Activated T-cell treated with anti-CD3 and anti-CD28 coated beads, Interleukin-2, amount 50 U/mL, for 72 hours (primary cell): ENCODE measurements at places on chromosomes 11 and 22. TPM values are rescaled to one million over a fixed set of nuclear protein-coding genes. Genes with fewer than 3 reads are reported as not detected.

GRCh38 chr11:121933294-121933693 lies 182.7 kb downstream of the BLID start:
- no peak for DNase-seq

The POU2AF3 gene
- not detected for total RNA-seq

DNA sequence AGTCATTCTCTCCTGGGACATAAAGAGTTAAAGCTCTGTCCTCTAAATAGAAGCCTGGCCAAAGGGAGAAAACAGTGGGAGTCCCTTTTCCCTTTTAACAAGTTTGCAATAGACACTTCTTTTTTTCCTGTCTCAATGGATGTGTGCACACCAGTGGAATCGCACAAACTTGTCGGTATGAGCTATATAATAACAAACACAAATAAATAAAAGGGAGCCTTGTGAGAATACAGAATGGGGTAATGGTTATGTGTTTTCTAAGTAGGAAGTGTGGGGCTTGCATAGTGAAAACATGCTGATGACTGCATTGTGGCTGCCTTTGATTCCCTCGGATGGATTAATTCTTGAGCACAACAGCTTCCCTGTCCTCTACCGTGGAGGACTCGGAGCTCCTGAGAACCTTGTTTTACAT lies 131.9 kb downstream of the WNT7B start:
- no peak for DNase-seq

- DNase-seq, result no peak
Measured at GRCh38 chr11:15145615-15146014, 30.9 kb downstream of the INSC start.

The NTM gene
- not detected for total RNA-seq

DNA sequence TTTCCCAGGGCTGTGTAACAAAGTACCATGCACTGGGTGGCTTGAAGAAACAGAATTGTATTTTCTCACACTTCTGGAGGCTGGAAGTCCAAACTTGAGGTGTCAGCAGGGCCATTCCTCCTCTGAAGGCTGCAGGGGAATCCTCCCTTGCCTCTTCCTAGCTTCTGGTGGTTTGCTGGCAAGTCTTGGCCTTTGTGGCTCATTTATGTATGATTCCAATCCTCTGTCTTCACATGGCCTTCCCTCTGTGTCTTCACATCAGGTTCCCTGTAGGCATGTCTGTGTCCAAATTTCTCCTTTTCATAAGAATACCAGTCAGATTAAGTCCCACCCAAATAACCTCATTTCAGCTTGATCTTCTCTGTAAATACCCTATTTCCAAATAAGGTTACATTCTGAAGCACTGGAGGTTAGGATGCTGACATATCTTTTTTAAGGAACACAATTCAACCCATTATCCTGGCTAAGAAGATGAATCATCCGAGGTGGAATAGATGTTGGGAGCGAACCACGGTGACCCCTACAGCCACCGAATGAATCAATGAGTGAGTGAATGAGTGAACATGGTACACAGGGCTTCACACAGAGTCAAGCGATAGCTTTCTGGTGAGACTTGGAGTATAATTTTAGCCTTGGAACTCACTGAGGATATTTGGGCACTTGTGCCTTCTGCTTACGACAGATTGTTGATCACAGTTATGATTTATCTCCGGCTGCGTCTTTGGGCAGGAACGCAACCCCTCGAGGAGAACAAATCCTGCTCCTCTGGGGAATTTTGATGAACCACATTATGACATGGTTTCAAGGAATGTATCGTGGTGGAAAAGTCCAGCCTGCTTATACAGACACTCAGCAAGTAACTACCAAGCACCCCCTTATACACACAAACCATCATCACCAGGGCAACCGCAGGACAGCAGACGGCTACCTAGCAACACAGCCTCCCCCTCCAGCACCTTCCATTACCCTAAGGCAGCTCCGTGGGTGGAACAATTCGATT lies 34.3 kb upstream of the MICAL2 start:
- no peak for DNase-seq

The TSGA10IP gene
- total RNA-seq, result not detected

The TMEM126B gene
- 55.2 TPM for total RNA-seq

The OR5B21 gene
- not detected for total RNA-seq

DNA sequence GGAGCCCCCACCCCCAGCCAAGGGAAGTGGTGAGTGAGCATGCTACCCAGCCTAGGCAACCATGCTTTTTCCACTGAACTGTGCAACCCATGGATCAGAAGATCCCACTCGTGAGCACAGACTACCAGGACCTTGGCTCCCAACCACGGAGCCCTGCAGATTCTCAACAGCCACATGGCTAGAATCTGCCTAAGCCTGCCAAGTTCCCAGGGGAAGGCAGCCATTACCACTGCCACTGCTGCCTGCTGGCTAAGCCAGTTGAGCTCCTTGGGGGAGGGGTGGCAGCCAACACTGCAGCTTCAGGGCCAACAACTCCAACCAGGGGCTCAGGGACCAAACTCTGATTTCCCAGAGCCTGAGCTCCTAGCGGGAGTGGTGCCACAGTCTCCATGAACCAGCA lies 195.8 kb downstream of the DLG2 start:
- DNase-seq, result no peak
